Fibroblast of upper back skin (primary cell): ENCODE measurements at places on chromosomes 1 and 21.

- DNase-seq = no peak
Measured at GRCh38 chr1:153277852-153278251, 18.4 kb downstream of the LORICRIN start.

DNA sequence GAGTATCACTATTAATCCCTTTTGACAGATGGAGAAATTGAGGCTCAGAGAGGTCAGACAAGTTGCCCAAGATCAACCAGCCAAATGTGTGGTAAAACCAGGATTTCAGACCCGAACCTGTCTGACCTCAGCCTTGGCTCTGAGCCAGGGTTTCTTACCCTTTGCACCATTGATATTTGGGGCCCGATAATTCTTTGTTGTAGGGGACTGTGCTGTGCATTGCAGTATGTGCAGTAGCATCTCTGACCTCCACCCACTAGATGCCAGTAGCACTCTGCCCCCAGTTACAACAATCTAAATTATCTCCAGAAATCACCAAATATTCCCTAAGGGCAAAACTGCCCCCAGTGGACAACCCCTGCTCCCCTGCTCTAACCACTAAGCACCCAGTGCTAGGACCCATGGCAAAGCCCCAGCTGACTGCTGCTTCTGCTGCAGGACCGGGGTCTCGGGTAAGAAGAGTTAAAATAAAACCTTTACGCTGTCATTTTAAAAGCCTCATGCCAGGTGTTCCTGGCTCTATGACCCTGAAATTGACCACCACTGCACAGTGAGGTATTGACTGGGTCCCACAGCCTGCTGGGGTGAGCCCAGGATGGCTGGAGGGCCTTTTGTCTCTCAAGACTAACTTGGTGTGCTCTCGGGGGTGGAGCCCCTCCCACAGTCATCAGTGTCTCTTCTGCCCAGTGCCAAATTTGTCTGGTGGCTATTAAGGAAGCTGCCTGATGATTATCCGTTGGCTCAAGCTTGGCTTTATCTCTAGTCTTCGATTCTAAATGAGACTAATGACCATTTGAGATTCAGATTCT is 5.6 kb upstream of the MAN1C1 start:
- peak; percentile 32 for DNase-seq

GRCh38 chr1:60573726-60574409 is 500.3 kb upstream of the C1orf87 start:
- peak; percentile 82 for DNase-seq

DNA sequence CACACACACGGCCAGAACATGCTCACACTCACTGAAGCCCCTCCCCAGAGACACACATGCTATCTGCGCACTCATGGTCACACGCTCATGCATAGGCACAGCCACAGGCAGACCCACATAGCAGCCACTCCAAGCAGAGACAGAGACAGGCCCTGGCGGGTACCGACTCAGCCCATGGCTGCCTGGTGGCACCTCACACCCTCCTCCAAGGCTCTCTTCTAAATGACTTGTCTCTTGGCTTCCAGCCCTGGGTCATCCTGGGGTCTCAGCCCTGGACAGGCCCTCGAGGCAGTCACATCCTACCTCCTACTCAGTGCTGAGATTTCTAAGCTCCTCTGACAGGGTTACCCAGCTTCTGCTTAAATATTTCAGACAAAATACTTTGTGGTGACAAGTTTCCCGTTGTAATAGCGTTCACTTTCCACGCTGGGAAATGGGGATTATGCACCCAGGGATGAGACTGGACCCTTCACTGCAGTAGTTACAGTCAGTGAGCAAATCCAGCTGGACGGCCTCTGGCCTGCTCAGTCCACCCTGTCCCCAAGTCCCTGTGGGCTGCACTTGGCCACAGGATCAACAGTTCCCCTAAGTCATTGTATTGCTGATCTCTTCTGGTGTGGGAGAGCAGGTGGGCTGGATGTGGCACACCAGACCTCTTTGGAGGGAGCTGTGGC is 2.9 kb upstream of the NFASC start:
- DNase-seq = no peak

DNA sequence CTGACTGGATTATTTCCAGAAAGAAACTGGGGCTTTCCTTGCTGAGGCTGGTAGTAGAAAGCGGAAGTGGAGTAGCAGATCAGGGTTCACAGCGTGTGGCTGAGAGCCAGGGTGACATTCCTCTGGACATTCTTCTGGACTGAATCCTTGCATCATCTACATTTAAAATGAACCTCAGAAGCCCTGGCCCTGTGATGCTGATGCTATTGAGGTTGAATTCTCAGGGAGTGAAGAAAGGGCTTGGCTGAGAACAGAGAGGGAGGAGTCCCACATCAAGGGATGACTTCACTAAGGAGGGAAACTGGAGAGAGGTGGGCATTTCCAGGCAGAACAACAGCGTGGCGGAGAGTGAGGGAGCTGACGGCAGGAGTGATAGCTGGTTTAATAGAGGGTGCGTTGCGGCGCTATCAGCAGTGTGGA is 102.3 kb upstream of the LMO4 start:
- DNase-seq = peak; percentile 99

DNA sequence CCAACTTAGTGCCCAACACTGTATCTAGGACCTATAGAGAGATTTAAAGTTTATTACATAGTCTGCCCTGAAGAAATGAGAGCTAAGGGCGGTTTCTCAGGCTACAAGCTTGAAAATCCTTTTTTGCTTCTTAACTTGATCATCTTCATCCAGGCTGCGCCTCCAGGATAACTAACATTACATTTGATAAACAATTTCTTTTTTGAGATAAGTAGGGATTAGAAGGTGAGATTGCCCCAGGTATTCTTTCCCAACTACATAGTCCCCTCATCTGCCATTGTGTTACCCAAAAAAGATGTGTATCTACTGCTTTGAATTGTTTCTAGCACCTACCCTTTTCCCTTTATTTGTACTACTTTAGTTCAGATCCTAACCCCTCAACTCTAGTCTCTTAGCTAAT is 25.4 kb downstream of the NUF2 start:
- DNase-seq = no peak

DNA sequence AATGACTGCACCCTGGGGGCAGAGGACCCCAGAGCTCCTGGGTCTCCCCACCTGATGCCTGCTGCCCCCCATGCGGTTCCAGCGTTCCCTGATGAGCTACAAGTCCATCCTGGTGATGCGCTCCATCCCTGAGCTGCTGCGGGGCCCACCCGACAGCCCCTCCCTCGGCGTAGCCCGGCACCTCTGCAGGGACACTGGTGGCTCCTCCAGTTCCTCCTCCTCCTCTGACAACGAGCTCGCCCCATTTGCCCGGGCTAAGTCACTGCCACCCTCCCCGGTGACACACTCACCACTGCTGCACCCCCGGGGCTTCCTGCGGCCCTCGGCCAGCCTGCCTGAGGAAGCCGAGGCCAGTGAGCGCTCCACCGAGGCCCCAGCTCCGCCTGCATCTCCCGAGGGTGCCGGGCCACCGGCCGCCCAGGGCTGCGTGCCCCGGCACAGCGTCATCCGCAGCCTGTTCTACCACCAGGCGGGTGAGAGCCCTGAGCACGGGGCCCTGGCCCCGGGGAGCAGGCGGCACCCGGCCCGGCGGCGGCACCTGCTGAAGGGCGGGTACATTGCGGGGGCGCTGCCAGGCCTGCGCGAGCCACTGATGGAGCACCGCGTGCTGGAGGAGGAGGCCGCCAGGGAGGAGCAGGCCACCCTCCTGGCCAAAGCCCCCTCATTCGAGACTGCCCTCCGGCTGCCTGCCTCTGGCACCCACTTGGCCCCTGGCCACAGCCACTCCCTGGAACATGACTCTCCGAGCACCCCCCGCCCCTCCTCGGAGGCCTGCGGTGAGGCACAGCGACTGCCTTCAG is 35.5 kb downstream of the TRIM11 start:
- DNase-seq = no peak

DNA sequence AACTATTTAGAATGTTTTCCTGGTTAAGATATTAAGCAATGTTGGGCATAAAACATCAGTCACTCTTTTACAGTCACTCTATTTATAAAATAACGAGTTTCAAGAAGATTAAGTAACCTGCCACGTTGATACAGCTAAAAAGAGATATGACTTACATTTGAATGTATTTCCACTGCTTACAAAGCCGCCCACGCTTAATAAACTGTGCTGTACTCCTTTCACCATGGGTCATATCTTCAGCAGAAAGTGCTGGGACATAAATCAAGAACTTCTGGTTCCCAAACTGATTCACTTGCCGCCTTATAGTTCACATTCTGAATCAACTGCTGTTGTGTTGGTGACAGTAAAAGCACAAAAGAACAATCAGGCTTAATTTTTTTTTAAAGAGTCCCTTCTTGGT is 666.7 kb downstream of the NCAM2 start:
- no peak for DNase-seq

DNA sequence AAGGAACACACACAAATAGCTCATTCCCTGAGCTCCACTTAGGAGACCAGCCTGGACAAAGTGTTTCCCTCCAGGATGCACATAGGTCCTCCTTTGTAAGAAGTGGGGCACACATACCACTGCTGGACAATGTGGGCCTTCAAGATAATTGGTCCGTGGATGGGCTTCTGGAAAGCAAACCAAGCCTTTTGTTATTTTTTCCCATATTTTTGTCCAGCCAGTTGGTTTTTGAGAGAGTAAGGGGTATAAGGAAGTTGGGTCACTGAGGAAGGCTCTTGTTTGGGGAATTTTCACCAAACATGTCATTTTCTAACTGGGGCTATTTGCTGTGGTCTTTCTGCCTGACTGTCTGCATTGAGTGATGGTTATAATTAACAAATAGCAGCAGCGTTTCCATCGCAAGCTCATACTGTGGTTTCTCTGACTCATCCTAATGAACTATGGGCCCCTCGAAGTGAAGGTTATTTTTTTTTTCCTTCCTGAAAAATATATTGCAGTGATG is 306.3 kb upstream of the DUSP10 start:
- peak; percentile 88 for DNase-seq

DNA sequence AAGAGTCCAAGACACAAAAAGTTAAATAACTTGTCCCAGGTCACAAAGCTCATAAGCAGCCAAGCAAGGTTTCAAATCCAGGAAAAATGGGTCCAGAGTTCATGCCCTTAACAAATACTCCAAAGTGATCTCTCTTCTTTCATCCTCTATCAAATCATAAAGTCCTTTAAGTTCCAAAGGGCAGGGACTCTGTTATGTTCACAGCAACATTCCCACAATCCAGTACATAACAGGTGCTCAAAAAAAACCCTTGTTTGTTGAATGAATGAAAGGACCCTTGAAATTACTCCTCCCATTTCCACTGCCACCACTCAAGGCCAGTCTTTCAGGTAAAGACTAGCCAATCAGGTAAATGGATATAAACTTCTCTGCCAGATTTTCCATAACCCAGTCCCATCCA is 2.7 kb downstream of the ABL2 start:
- DNase-seq = no peak

GRCh38 chr1:1390675-1391074 is 8.5 kb downstream of the CCNL2 start:
- DNase-seq = no peak

DNA sequence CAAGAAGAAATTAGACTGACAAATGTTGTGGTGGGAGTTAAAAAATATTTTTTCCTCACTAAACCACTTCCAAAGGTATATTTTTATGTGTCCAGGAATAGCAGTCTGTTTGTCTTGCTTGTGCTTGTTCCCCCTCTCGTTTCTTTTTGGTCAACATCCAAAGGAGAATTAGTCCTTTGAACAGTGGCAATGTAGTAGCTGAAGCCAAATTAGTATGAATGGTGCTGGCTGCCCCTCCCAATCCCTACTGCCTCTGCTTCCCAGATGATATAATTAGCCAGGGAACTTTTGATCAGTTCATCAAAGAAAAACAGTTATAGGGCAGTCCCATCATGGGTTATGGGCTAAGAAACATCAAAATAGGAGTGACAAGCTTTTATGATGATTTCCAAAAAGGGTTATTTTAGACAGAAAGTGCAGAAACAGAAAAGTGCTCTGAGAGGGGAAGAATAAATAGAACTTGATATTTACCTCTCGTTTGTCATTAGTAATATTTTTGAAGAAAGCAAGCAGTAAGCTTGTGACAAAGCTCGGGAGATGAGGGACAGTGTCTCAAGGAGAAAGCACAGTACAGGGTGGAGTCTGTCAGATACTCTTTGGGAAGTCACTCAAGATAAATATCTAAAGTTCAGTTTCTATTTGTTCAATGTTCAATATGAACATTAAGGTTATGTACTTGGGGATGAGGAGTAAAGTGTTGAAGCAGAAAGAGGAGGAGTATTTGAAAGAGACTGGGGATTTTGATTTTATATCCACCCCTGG is 239.1 kb downstream of the HLX start:
- no peak for DNase-seq

DNA sequence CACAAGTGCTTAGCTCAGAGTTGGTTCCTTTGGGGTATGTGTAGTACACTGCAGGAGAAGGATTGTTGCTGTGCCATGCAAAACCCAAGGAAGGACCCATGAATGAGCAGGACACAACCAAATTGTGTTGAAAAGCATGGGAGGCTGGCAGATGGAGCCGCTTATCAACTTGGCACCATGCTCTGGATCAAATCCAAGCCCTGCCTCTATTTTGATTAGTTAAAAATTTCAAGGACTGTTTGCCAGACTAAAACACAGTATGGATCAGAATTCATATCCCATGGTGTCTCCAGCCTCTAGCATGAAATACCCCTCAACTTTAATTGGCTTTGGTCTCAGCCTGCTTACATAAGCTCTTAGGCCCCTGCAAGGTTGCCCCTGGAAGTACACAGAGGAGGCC is 27.8 kb downstream of the CCDC185 start:
- no peak for DNase-seq

GRCh38 chr1:22452481-22452957 is 868 bp downstream of the ZBTB40 start:
- peak; percentile 46 for DNase-seq

DNA sequence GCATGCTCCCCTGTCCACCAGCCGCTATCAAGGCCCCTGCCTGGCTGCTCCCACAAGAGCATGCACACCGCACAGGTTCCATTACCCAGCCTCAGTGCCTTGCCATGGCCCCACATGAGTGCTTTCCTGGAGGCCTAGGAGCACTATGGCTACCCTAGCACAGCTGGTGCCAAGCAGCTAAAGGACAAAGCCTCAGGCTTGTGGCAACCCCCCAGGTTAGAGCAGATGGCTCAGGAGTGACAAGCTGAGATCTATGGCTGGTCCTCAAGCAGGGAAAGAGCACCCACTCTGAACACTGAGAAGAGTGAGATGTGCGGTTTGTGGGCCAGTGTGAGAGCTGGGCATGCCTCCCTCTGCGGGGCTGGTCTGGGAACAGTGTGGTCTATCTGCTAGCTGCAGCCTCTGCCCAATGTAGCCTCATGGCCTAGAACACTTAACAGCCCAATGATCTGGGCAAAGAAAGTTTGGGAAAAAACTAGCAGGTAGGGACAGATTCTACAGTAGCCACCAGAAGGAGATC is 129.8 kb downstream of the VAV3 start:
- DNase-seq = no peak

DNA sequence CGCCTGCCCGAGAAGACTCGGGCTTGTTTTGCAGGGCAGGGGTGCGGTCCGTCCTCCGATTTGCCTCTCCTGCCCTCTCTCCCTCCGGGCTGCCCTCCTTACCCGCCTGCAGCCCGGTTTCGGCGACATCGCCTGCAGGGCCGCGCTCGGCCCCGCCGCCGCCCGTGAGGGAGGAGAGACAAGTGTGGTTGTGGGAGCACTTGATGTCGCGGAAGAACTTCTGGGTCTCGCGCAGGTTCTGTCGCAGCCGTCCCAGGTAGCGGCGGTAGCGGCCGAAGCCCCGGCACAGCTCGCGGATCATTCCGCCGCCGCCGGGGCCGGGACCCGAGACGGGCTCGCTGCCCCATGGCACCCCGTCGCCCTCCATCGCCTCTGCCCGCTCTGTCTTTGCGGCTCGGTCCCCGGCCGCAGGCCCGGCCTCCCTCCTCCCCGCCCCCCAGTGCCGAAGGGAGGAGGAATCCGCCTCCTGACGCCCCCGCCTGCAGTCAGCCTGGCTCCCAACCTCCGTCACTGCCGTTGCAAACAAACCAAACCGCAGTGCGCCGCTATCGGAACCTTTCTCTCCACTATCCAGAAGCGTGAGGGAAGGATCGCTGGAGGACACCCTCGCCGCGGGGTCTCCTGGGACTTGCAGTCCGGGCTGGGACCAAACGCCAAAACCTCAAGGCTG is at the start of gene DSTYK:
TSS of gene DSTYK (minus strand) at position 534 of the 670 bp plus-strand sequence. CDS start at position 367, 167 bp downstream.
- peak; percentile 97 for DNase-seq
